Activated T-helper 1 cell treated with Interleukin-2 at 50 U/mL for 16 hours (primary cell): ENCODE measurements at places on chromosomes 1 and 21.

- no peak for DNase-seq
Observed at GRCh38 chr1:21940492-21940891, 3.4 kb upstream of the HSPG2 start.

DNA sequence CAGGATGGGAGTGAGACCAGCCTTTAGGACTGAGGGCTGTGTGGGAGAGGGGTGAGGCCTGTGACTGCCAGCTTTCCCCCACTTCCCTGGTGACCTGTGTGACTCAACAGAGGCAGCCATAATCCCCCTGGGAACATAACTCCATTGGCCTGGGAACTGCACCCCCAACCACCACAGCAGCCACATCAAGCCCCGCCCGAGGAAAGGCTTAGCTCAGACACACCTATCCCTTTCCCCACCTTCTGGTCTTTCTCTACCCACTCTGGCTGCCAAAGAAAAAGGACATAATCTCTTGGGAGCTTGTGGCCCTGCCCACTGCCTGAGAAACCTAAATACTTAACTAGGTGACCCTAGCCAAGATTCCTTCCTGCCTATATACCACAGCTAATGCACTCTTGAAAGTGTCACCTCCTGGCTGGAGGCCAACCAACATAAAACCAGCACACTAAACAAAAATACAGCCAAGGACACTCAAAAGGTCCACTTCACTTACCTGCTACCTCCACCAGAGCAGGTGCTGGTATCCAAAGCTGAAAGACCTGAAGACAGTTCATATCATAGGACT is 406.6 kb upstream of the CAMK1G start:
- DNase-seq, result no peak

DNA sequence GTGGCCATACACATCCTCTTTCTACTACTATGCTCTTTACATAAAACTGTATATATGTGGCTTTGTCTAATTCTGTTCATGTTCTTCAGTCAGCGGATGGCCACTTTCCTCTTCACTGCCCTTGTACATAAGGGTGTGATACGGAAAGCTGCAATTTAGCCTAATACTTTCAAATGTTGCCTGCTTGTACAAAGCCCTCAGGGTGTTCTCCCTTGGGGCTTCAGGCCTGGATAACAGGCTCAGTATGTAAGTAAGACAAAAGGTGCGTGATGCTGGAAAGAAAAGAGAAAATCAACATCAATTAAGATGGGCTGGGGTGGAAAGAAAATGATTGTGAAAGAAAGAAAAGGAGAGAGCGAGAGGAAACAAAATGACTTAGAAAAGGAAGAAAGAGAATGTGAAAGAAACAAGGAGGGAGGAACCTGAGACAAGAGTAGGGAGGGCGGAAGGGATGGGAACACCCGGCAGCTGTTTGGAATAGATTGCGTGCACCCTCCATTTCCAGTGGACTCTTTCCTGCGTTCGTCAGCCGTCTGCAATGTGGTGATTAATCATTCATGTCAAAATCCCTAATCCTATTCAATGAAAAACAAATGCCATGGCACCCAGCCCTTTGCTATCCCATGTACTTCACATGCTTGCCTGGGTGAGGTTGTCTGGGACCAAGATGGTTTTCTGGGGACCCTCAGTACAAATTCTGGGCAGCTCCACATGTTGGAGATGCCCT is 553.6 kb downstream of the NUF2 start:
- DNase-seq, result no peak

- no peak for DNase-seq
Observed at GRCh38 chr21:44337449-44337848, 1.7 kb downstream of the CFAP410 start.

DNA sequence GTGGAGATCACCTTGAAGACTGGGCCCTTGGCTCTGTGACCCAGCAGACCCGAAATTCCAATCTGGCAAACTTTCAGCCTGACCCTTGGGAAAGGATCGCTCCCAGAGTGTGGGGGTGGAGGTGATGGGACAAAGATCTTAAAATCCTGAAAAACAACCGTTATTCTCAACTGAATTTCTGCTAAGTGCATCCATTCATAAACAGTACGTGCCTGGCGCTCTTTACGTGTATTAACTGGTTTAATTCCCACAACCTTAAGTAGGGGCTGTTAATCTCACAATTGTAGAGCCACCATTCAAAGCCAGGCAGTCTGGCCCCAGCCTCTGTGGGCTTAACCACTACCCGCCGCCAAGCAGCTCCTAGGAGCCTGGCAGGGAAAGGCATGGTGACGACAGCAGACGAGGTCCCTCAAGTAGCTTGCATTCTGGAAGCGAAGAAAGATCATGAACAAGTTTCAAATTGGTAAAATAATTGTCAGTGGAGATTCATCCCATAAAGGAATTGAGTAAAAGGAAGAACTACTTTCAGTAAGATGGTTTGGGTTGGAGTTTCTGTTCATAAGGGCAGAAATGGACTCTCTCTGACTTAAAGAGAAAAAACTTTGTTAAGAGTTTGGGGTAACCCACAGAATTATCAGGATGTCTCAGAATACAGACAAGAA is 11.4 kb upstream of the RGS16 start:
- DNase-seq, result no peak

GRCh38 chr21:27813750-27814149 is 846.9 kb upstream of the ADAMTS5 start:
- no peak for DNase-seq

DNA sequence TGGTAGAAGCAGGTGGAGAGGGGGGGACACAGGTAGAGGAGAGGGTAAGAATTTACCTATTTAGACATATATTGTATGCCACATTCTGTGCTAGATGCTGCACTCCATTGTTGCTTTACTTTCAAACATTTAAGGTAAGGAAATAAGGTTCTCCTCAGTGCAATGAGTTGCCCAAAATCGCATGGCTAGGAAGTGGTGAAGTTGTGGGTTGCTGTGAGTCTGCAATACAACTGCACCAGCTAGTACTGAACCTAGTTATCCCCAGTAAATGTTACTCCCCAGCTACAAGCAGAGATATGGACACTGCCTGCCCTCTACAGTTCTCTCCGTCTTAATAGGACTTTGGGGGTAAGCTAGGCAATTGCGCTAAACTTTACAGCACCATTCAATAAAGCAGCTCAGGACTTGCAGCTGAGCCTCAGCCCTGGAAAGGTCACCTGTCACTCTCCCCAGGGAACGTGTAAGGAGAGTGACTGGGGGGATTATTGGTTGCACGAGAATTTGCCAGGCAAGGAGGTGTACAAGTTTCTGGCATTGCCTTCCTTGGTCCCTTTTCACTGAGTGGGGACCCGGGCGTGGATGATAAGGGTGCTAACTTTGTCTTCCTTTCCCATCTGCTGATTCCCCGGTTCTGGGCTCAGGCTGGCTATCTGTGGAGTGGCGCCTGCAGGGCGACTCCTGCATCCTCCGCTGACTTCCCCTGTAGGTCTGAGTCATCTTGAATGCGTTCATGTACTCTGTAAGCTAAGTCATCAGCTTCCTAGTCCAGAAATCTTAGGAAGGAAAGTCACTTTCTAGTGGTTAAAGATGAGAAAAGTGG is 71.3 kb upstream of the CNTN2 start:
- DNase-seq, result no peak

- peak; percentile 45 for DNase-seq
Observed at GRCh38 chr1:244450597-244451538, 841 bp downstream of the ADSS2 start.

GRCh38 chr21:27126140-27126539 is 159.3 kb upstream of the ADAMTS5 start:
- DNase-seq, result no peak

- DNase-seq, result no peak
Observed at GRCh38 chr1:92968138-92969032, 7.1 kb upstream of the DIPK1A start.

DNA sequence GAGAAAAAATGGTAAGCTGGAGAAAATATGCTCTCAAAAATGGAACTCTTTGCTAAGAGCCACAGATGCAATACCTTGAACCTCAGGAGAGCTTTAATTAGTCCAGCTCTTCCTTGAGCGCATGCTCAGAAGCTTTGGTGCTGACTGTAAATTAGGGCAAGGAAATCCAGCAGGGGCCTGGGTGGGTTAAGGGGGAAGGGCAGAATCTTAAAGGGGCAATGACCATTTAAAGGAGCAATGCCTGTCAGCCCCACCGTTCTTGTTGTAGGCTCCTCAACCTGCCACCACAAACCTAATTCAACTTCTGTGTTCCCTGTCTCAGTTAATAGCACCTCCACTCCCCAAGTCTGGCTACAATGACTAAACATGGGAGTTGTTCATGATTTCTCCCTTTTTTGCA is 6.8 kb upstream of the SLC22A15 start:
- DNase-seq, result no peak

GRCh38 chr1:233939451-233939850 is 35.0 kb downstream of the SLC35F3 start:
- DNase-seq, result no peak

DNA sequence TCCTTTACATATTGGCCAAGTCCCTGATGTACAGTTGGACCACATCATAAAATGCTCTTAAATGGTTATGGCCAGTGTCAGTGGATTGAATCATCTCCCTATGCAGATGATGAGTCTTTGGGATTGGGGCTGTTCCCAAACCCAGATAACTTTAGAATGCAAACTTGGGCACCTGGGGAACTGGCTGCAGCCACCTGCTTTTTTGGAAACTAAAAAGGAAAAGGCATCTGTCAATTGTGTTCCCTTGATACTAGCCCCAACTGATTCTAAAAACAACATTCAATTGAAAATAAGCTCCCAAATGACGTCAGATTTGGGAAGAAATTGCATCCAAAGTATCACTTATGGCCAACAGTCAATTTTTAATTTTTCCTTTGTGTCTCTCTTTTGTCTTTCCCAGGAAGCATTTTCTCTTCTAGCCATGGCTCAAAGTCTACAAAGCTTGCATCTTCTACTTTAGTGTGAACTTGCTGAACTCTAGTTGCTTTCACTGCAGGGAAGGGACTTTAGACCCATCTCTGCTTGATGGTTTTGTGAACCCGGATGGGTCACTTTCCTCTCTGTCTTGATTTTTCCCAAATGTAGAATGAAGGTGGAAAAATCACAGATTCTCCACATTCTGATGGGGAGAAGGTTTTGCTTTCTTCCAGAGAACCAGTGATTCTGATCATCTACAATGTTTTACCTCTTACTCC is 402.3 kb upstream of the USP24 start:
- DNase-seq, result no peak

DNA sequence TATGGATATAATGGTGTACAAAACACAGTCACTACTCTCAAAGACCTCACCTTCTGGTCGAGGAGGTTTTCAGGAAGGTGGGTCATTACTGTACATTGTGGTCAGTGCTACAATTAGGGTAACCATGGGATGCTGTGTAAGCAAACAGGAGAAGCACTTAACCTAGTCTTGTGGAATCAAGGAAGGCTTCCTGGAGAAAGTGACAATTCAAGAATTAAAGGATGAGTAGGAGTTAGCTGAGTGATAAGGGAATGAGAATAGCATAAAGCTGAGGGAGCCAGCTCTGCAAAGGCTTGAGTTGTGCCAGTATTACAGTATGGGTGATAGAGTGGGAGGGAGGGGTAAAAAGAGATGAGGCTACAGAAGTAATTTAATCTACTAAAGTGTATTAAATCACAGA is 17.2 kb downstream of the NEXN start:
- no peak for DNase-seq

DNA sequence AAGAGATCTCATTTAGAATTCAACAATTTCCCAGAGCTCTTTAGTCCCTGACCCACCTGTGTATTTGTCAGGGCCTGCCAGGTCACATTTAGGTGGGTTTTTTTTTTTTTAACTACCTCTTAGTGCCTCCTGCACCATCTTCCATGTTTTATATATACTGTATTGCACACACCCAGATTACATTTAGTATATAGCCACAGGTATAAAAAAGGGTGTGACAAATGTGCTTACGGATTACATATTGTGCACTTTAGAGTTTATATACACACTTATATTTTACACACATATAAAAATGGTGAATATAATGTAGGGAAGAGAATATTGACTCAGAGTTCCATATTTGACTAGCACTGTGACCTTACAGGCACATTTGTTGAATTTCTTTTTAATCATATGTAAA is 17.4 kb upstream of the LRIG2 start:
- no peak for DNase-seq

DNA sequence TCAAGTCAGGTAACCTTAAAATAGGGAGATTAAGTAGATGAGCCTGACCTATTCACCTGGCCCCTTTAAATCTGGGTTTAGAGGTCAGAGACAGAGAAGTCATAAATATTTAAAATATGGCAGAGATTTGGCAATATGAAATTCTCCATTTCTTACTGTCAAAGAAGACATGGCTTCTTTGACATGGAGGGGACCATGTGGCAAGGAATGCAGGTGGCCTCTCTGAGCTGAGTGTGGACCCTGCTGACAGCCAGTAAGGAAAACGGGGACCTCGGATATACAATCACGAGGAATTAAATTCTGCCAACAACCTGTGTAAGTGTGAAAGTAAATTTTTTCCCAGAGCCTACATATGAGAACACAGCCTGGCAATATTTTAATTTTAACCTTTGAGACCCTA is 427.5 kb upstream of the PROX1 start:
- no peak for DNase-seq

GRCh38 chr1:65538086-65538485 is 117.6 kb downstream of the LEPR start:
- no peak for DNase-seq

- DNase-seq, result no peak
Observed at GRCh38 chr1:225990705-225991464, 8.3 kb downstream of the SDE2 start.

DNA sequence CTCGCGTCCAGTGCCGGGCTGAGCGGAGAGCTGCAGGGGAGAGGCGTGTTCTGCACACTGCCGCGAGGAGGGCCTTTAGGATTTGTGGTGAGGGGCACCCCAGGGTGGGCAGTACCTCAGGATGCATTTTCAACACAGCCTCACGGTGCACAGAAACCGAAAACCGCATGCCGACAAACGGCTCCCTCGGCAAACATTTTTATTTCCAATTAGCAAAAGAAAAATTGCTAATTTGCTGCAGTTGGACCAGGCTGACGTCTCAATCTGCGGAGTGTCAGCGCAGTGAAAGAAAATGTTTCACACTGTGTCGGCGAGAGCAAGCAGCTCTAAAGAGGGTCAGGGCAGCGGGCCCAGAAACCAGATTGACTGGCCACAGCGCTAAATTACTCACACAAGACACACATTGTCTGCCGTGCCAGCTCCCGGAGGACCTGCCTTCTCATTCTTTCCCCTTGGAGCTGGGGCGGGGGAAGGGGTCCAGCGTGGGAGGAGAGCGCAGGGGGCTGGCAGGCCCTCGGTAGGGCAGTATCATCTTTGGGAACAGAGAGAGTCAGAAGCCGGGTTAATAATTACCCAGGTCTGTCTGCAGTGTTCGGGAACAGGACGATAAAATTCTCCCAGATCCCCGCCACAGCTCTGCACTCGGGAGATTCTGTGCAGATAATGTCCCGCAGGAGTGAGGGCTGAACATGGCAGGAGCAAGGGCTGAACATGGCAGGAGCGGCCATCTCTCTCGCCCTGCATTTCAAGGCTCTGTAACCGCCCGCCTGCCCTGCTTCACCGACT is 150.2 kb downstream of the PRDM16 start:
- no peak for DNase-seq
